ENCODE measurements at places on chromosomes 6 and 20. TPM values are rescaled to one million over a fixed set of nuclear protein-coding genes. Genes with fewer than 3 reads are reported as not detected.
A peak's percentile ranks its signal among the peaks of the same experiment; 100 is the strongest.

DNA sequence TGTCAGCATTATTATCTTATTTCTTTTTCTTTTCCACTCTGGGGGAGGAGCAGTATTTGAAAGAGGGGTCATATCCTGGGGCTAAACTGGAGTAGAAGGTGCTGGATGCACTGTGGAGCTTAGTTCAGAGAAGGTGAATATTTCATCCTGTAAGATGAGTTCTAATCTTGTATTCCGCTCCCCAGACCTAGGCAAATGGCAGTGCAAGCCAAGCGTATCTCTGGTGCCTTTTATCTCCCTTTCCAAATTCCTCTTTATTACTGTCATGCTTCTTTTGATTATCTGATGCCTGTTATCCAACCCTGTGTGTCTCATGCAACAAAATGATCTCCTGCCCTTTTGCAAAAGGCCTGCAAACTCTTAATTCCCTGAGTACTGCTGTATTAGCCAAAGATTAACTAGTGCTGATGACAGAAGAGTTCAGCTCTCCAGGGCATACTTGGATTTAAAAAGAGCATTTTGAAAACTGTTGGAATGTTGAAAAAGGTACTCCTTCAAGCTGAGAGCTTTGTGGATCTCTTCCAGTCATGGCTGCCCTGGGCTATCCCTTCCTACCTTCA is 138.0 kb downstream of the CARMIL1 start:
- no peak for DNase-seq
- no peak overlapping the region for H3K27ac ChIP-seq
- H3K27me3 ChIP-seq = no peaks in the 10 kb centered on the region
- no peaks in the 10 kb centered on the region for H3K36me3 ChIP-seq
- peaks cover 15% of the 10 kb centered on the region for H3K4me1 ChIP-seq

WFDC12 gene
- total RNA-seq = 1.0 TPM

- no peak overlapping the region for H3K27ac ChIP-seq
- peak overlapping the region; percentile 90 for H3K4me3 ChIP-seq
- peaks cover 11% of the 10 kb centered on the region for H3K4me1 ChIP-seq
- peak; percentile 19 for DNase-seq
- H3K27me3 ChIP-seq = peaks cover 14% of the 10 kb centered on the region
Observed at GRCh38 chr6:138692978-138693909, 80.3 kb upstream of the CCDC28A start.

DNA sequence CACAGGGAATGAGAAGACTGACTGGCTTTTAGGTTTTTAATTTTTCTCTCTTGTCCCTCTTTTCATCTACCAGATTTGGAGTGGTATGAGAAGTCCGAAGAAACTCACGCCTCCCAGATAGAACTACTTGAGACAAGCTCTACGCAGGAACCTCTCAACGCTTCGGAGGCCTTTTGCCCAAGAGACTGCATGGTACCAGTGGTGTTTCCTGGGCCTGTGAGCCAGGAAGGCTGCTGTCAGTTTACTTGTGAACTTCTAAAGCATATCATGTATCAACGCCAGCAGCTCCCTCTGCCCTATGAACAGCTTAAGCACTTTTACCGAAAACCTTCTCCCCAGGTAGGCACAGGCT is 644 bp downstream of the MAD2L1BP start:
- peak overlapping the region; percentile 91 for H3K27ac ChIP-seq
- no peaks in the 10 kb centered on the region for H3K27me3 ChIP-seq
- peak overlapping the region; percentile 93 for H3K4me3 ChIP-seq

- no peak for DNase-seq
- H3K4me1 ChIP-seq = no peaks in the 10 kb centered on the region
- no peak overlapping the region for H3K4me3 ChIP-seq
- H3K36me3 ChIP-seq = no peaks in the 10 kb centered on the region
- peaks cover 2% of the 10 kb centered on the region for H3K27me3 ChIP-seq
- no peak overlapping the region for H3K27ac ChIP-seq
Observed at GRCh38 chr6:38990475-38990874, 58.1 kb upstream of the GLP1R start.

- H3K27me3 ChIP-seq = no peaks in the 10 kb centered on the region
- DNase-seq = no peak
- H3K27ac ChIP-seq = no peak overlapping the region
Observed at GRCh38 chr20:61476956-61477355, 224.9 kb downstream of the CDH4 start.

SMIM29 gene
- total RNA-seq = 16.4 TPM

GRCh38 chr20:34824452-34824805 is 1.0 kb downstream of the NCOA6 start:
- no peaks in the 10 kb centered on the region for H3K36me3 ChIP-seq
- no peaks in the 10 kb centered on the region for H3K27me3 ChIP-seq
- H3K27ac ChIP-seq = peak overlapping the region; percentile 89

FAM83D gene
- 9.6 TPM for total RNA-seq

GRCh38 chr6:84042603-84043002 is 9.0 kb downstream of the MRAP2 start:
- no peak for DNase-seq
- H3K36me3 ChIP-seq = no peaks in the 10 kb centered on the region
- no peaks in the 10 kb centered on the region for H3K27me3 ChIP-seq
- no peak overlapping the region for H3K27ac ChIP-seq

PRL gene
- total RNA-seq = 1.1 TPM

DNA sequence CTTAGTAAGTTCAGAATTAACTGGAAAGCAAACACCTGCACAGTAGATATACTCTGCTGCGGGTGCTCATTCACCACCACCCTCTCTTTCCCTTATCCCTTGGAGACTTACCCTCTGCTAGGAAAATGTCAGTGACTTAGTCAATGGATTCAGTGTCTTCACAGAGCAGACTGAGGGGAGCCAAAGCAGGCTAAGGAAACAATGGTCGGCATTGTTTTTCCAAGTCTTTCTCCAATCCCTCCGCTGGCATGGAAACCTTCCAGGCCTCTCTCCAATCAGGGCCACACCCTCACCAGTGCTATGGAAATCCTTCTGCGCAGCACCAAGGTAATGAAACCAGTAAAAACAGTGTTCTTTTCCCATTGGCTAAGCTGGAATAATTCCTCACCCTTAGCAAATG is 531.2 kb downstream of the TFAP2B start:
- H3K27me3 ChIP-seq = no peaks in the 10 kb centered on the region
- H3K36me3 ChIP-seq = no peaks in the 10 kb centered on the region

MUC21 gene
- under 0.01 TPM for total RNA-seq

DNA sequence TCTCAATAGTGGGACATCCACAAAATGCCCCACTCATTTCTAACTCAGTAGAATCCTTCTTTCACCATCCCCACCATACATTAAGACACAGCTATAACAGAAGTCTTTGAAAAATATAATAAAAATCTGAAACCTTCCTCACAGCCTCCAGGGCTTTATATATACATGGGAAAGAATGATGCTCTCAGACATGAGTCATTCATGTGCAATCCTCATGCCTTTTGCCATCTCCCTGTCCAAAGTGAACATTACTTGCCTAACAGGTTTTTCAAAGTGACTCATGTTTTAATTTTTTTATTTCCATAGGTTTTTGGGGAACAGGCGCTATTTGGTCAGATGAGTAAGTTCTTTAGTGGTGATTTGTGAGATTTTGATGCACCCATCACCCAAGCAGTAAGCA is 162.7 kb downstream of the RALGAPA2 start:
- DNase-seq = no peak
- H3K4me1 ChIP-seq = peaks cover 27% of the 10 kb centered on the region
- H3K4me3 ChIP-seq = no peak overlapping the region
- no peaks in the 10 kb centered on the region for H3K27me3 ChIP-seq
- H3K27ac ChIP-seq = peak overlapping the region; percentile 39

ZC2HC1B gene
- not detected for total RNA-seq

EYA4 gene
- 6.2 TPM for total RNA-seq

DNA sequence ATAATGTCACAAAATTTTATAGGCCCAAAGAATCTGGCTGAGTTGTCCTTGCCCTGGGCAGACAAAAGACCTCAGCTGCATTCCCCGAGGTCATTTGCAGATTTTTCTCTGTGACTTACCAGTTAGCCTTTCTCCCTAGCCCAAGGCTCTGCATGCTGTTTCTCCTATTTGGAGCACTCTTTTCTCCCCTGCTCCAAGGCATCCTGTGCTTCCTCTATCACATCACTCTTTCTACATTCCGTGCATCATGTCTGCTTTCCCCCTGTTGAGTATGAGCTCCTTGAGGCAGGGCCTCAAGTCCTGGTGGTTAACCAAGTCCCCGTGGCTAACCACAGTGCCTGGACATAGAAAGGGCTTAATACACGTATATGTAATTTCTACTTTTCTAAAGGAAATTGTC is 593 bp upstream of the GSTA3 start:
- no peaks in the 10 kb centered on the region for H3K27me3 ChIP-seq
- DNase-seq = no peak
- no peaks in the 10 kb centered on the region for H3K36me3 ChIP-seq
- H3K4me1 ChIP-seq = no peaks in the 10 kb centered on the region
- no peak overlapping the region for H3K27ac ChIP-seq

DNA sequence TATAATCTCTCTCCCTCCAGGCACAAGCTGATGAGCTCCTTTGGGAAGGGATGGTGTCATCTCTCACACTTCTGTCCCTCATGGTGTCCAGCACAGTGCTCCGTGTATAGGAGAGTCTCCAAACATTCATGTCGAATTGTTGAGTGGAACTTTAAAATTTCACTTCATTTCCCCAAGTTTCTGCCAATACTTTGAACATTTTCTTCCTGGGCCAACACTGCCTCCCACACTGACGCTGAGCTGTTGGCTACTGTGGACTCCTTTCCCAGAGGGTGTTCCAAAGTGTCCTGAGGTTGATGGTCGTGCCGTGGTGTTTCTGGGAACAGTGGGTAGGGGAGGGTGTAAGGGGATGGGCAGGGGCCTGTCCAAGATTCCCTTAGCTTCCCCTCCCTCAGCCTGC is 122.7 kb downstream of the TIAM2 start:
- H3K36me3 ChIP-seq = no peaks in the 10 kb centered on the region
- no peaks in the 10 kb centered on the region for H3K4me1 ChIP-seq
- no peak overlapping the region for H3K4me3 ChIP-seq

GRCh38 chr20:45933266-45934045 is 1.0 kb upstream of the PCIF1 start:
- H3K27ac ChIP-seq = peak overlapping the region; percentile 92
- no peak for DNase-seq
- peaks cover 16% of the 10 kb centered on the region for H3K4me1 ChIP-seq
- H3K4me3 ChIP-seq = peak overlapping the region; percentile 79

- DNase-seq = peak; percentile 56
- H3K27me3 ChIP-seq = no peaks in the 10 kb centered on the region
- peak overlapping the region; percentile 71 for H3K27ac ChIP-seq
- peaks cover 49% of the 10 kb centered on the region for H3K4me1 ChIP-seq
- H3K4me3 ChIP-seq = peak overlapping the region; percentile 18
- no peaks in the 10 kb centered on the region for H3K36me3 ChIP-seq
Observed at GRCh38 chr6:137927777-137928218, 60.7 kb downstream of the TNFAIP3 start.

DNA sequence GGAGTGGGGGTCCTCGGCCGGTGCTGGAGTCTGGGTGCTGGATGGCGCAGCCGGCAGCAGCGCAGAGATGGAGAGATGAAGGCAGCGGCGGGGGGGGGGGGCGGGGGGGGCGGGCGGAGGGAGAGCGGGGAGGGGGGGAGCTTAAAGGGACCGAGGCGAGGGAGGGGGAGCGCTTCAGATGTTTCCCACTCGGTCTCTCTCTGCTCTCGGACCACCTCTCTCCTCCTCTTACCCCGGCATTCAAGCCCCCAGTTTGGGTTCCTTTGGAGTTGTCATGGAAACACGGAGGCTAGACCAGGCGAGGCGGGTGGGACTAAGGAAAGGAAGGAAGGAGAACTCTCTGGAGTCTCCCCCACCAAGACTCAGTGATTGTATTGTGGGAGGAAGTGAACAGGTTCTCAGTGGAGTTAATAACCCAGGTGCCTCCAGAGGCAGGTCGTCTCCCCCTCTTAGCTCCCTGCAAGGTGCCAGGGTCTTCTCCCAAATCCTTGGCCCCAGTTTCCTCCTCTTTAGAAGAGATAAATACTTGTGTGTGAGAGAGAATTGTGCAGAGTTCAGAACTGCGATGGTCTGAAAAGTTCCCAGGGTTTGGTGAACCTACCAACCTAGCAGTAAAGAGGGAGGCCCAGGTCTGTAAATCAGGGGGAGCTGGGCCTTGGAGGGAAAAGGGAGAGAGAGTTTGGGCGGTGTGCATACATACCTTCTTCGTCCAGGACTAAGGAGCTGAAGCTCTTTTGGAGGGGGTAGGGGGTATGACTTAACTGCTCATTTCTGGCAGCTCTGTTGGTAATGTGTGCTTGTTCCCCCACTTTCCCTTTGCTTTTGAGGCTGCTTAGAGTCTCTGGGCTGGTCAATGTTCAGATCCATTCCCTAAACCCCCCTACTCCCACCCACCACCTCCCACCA is at the start of gene PRRT1:
TSS of gene PRRT1 (minus strand) at position 77 of the 906 bp plus-strand sequence. CDS start 112 bp downstream, outside the sequence.
- H3K4me3 ChIP-seq = no peak within 1 kb of the TSS
- H3K27ac ChIP-seq = no peak within 1 kb of the TSS
- peaks cover 15% of the 10 kb centered on the region for H3K36me3 ChIP-seq
- peaks cover 70% of the 10 kb centered on the region for H3K4me1 ChIP-seq

CST2 gene
- total RNA-seq = 0.94 TPM

- no peak overlapping the region for H3K4me3 ChIP-seq
- no peaks in the 10 kb centered on the region for H3K36me3 ChIP-seq
- no peak for DNase-seq
- no peaks in the 10 kb centered on the region for H3K4me1 ChIP-seq
- peaks cover 79% of the 10 kb centered on the region for H3K27me3 ChIP-seq
Observed at GRCh38 chr6:165663736-165664558, 906 bp upstream of the PDE10A start.

DNA sequence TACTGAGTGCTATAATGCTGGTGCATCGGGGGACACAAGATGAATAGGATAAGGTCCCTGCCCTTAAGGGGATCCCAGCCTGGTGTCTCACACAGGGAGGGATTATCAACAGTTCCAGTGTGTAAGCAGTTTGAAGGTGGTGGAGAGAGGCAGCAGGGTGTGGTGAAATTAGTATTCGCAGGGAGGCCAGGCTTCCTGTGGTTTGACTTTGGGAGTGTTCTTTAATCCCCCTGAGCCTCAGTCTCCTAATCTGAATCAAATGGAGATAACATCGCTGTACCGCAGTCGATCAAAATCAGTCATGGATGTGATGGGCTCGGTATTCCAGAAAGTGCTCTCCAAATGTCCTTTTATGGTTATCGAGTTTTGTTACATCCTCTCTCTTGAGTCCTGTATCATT is 288.1 kb upstream of the SUPT3H start:
- no peak overlapping the region for H3K27ac ChIP-seq
- no peaks in the 10 kb centered on the region for H3K4me1 ChIP-seq
- peaks cover 7% of the 10 kb centered on the region for H3K27me3 ChIP-seq
- no peak for DNase-seq

- H3K4me1 ChIP-seq = no peaks in the 10 kb centered on the region
- no peak for DNase-seq
- H3K36me3 ChIP-seq = no peaks in the 10 kb centered on the region
- no peak overlapping the region for H3K27ac ChIP-seq
- H3K27me3 ChIP-seq = no peaks in the 10 kb centered on the region
- no peak overlapping the region for H3K4me3 ChIP-seq
Observed at GRCh38 chr6:18328540-18328939, 58.6 kb upstream of the RNF144B start.

DNA sequence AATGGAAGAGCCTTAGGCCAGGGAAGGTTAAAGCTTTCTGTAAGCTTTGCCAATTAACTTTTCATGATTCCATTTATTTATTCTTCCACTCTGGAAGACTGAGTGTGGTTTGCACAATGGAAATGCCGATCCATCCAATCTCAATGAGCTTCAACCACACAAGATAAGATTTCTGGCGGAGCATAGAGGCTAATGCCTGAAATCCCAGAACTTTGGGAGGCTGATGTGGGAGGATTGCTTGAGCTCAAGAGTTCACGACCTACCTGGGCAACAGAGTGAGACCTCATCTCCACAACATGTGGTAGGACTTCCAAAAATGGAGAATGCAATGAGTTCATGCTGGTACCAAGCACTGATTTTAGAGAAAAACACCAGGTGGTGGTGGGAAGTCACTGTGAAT is 6.2 kb downstream of the ENPP1 start:
- peaks cover 8% of the 10 kb centered on the region for H3K27me3 ChIP-seq
- H3K27ac ChIP-seq = no peak overlapping the region
- H3K36me3 ChIP-seq = no peaks in the 10 kb centered on the region
- H3K4me3 ChIP-seq = no peak overlapping the region
- H3K4me1 ChIP-seq = no peaks in the 10 kb centered on the region
